Large intestine (tissue), 12 donors: ENCODE measurements at places on chromosomes 1 and 21. TPM values are rescaled to one million over a fixed set of nuclear protein-coding genes. Genes with fewer than 3 reads are reported as not detected.
A peak's percentile ranks its signal among the peaks of the same experiment; 100 is the strongest.

GRCh38 chr1:156387870-156388173, 18.8 kb downstream of the RHBG start:
- no peak for DNase-seq
- peaks cover 8% of the 10 kb centered on the region for H3K4me1 ChIP-seq
- H3K27me3 ChIP-seq = peaks cover 70% of the 10 kb centered on the region
- H3K4me3 ChIP-seq = no peak overlapping the region

- peaks cover 6% of the 10 kb centered on the region for H3K4me1 ChIP-seq
- no peak overlapping the region for H3K4me3 ChIP-seq
- DNase-seq = no peak
- H3K27ac ChIP-seq = no peak overlapping the region
- no peaks in the 10 kb centered on the region for H3K27me3 ChIP-seq
Observed at GRCh38 chr21:17536381-17536780, 23.5 kb downstream of the CXADR start.

- no peak for DNase-seq
- H3K4me1 ChIP-seq = no peaks in the 10 kb centered on the region
- no peaks in the 10 kb centered on the region for H3K27me3 ChIP-seq
- H3K36me3 ChIP-seq = peaks cover 26% of the 10 kb centered on the region
- H3K4me3 ChIP-seq = no peak overlapping the region
Observed at GRCh38 chr1:112529301-112529700, 20.5 kb downstream of the WNT2B start.

SDC3 gene
- 51.8 TPM for polyA plus RNA-seq

UBE4B gene
- 49.1 TPM for polyA plus RNA-seq

LCE3D gene
- polyA plus RNA-seq = not detected

- H3K27me3 ChIP-seq = no peaks in the 10 kb centered on the region
- no peaks in the 10 kb centered on the region for H3K36me3 ChIP-seq
- no peak overlapping the region for H3K4me3 ChIP-seq
Observed at GRCh38 chr1:7421471-7422075, 349.5 kb upstream of the VAMP3 start.

DNA sequence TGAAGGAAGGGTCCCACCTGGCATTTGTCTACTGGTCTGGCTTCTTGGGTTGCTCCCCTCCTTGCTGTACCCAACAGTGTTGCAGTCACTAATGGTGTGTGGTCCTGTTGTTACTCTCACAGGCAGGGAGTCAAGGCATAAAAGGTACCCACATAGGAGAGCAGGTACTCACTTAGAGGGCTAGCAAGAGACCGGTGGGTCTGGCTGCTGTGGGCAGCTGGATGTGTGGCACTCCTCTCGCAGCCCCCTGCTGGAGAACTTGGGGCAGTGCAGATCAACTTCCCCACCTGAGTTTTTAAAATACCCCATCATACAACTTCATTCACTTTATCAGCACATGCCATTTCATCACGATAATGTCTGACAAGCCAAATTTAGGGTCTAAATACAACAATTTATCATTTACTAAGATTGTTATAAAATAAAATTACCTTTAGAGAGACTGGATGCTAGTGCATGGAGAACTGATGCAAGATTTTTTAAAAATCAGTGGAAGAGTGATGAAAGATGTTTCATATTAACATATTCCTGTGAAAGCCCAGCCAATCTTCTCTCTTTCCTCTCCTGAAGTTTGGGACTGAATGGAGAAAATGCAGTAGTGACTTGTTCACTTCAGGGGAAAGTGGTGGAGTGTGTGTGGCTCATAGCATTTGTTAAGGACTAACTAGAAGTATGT, 42.8 kb downstream of the ACP6 start:
- H3K36me3 ChIP-seq = peaks cover 19% of the 10 kb centered on the region
- H3K4me1 ChIP-seq = peaks cover 24% of the 10 kb centered on the region
- H3K4me3 ChIP-seq = no peak overlapping the region

- peaks cover 11% of the 10 kb centered on the region for H3K4me1 ChIP-seq
- no peaks in the 10 kb centered on the region for H3K36me3 ChIP-seq
- no peak overlapping the region for H3K4me3 ChIP-seq
- no peak for DNase-seq
Observed at GRCh38 chr1:19877821-19878636, 4.2 kb upstream of the OTUD3 start.

SPRR2D gene
- polyA plus RNA-seq = not detected

AADACL4 gene
- not detected for polyA plus RNA-seq

DNA sequence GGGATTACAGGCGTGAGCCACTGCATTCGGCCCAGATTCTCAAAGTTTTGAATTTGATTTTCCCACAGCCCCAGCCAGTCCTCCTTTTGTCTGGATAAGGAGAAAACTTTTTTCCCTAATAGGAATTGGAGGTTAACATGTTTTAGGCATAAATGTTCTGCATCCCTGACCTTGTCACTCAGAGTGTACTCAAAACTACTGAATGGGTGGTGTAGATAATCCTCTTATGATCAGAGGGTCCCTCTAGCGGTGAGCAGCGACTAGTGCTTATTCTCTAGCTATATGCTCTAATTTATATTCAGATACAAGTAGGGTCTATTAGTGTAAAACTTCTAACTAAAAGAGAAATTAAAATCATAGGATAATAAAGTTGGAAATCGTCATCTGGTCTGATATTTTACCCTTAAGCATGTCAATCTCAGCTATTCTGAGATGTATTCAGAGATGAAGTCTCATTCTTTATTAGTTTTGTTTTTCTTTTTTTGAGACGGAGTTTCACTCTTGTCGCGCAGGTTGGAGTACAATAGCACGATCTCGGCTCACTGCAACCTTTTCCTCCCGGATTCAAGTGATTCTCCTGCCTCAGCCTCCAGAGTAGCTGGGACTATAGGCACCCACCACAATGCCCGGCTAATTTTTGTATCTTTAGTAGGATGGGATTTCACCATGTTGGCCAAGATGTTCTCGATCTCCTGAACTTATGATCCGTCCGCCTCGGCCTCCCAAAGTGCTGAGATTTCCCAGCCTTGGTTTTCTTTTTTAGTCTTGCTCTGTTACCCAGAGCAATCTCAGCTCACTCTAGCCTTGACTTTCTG, 2.7 kb upstream of the PSMD4 start:
- H3K27me3 ChIP-seq = no peaks in the 10 kb centered on the region
- peaks cover 4% of the 10 kb centered on the region for H3K4me1 ChIP-seq
- peaks cover 25% of the 10 kb centered on the region for H3K36me3 ChIP-seq

DNA sequence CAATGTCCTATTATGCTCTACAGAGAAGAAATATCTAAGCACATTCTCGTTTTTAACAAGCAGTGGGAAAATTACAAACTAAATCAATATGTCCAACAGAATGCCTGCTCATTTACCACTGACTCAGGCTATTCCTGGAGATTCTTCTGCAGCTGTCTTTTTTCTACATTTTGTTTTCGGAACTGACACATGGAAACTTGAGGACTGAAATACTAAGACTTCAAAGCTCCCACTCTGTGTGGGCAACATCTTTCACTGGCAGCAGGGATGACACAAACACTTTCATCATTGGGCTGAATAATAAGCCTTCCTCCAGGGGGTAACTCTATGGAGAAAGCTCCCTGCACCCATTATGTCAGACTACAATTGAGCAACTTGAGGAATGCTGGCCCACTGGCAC, 175.5 kb upstream of the NCAM2 start:
- H3K36me3 ChIP-seq = no peaks in the 10 kb centered on the region
- no peak overlapping the region for H3K4me3 ChIP-seq
- DNase-seq = no peak
- no peaks in the 10 kb centered on the region for H3K4me1 ChIP-seq
- H3K27me3 ChIP-seq = no peaks in the 10 kb centered on the region

DNA sequence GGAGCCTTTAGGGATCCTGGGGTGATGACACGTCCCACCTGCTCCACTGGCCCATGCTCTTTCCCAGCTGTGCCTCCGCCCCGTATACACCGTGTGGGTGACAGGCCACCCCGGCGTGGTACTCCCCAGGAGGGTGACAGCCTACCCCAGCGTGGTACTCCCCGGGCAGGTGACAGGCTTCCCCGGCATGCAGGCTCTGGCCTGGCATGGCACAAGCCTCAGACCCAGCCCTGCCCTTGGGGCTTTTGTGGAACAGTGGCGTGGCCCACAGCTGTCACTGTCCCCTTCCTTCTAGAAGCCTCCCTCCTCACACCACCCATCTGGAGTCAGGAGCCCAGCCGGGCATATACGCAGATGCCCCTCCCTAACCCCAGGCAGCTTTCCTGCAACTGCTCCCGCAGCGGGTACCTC, 4.7 kb upstream of the PFKL start:
- H3K36me3 ChIP-seq = no peaks in the 10 kb centered on the region
- H3K4me1 ChIP-seq = peaks cover 6% of the 10 kb centered on the region
- no peak overlapping the region for H3K27ac ChIP-seq
- no peak overlapping the region for H3K4me3 ChIP-seq
- no peaks in the 10 kb centered on the region for H3K27me3 ChIP-seq

GBP2 gene
- 56.9 TPM for polyA plus RNA-seq

DNA sequence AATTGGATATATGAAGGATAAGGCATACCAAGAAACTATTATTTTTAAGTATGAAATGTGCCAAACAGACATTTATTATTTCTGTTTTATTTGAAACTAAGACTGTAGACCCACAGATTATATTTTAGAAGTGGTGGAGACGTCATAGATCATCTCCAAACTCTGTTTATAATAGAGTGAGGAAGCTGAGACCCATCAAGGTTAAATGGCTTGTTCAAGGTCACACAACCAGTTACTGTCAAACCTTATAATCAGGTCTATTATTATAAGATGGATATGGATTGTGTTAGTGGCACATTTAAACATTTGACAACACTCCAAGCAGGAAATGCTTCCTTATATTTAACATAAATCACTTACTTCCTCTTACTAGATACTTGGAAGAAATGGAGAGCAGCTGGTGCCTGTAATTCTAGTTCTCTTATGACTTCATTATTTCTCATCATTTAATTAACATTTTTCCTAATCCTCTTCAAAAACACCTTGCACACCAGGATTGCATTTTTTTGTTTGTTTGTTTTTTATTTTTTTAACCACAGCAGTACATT, 117.0 kb downstream of the NEK7 start:
- H3K27ac ChIP-seq = no peak overlapping the region
- H3K4me1 ChIP-seq = peaks cover 2% of the 10 kb centered on the region
- no peaks in the 10 kb centered on the region for H3K27me3 ChIP-seq
- H3K36me3 ChIP-seq = no peaks in the 10 kb centered on the region

SH2D1B gene
- polyA plus RNA-seq = 2.1 TPM

C8B gene
- 0.06 TPM for polyA plus RNA-seq

TLCD4 gene
- 4.9 TPM for polyA plus RNA-seq

RNU5D-1 gene
- polyA plus RNA-seq = not detected

GRHL3 gene
- 0.54 TPM for polyA plus RNA-seq

DNA sequence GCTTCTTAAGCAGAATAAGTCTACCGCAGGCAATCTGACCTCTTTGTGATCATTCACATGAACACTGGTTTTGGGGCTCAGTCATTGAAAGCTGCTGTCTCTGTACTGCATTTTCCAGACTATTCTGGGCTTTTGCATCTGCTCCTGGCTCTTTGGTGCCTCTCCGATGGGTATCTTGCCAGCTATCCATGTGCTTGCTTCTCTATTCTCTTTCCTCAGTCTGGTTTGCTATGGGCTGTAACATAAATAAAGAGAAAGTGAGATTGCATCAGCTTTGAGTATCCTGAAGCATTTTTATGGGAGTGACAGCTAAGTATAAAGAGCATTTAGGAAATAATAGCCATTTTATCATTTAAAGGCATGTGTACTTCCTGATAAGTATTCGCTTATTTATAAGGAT, 70.7 kb downstream of the C1orf21 start:
- no peaks in the 10 kb centered on the region for H3K36me3 ChIP-seq
- H3K4me1 ChIP-seq = peaks cover 9% of the 10 kb centered on the region
- H3K27ac ChIP-seq = no peak overlapping the region
- H3K4me3 ChIP-seq = no peak overlapping the region

DNA sequence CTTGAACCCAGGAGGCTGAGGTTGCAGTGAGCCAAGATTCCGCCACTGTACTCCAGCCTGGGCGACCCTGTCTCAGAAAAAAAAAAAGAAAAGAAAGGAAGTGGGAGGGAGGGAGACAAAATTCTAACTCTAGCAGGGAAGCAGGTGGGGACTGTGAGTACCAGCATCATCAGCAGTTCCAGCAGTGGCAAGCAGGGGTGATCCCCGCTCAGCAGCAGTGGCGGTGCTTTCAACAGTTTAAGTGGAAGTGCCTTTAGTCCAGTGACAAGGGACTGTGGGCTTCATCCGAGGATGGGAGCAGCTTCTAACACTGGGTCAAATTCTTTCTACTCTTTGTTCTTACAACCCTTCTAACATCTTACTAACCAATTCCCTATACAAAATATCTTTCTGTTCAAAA, 858.1 kb upstream of the ADAMTS5 start:
- no peaks in the 10 kb centered on the region for H3K27me3 ChIP-seq
- no peaks in the 10 kb centered on the region for H3K36me3 ChIP-seq
- no peak for DNase-seq

DRAM2 gene
- 78.5 TPM for polyA plus RNA-seq

DNA sequence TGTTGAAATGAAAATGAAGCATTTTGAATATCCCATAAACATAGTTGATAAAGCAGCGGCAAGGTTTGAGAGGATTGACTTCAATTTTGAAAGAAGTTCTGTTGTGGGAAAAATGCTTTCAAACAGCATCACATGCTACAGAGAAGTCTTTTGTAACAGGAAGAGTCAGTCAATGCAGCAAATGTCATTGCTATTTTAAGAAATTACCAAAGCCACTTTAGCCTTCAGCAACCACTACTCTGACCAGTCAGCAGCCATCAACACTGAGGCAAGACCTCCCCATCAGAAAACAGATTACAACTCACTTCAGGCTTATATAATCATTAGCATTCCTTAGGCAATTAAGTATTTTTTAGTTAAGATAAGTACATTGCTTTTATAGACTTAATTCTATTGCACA, 33.8 kb upstream of the FCRL3 start:
- H3K4me1 ChIP-seq = no peaks in the 10 kb centered on the region
- no peak overlapping the region for H3K4me3 ChIP-seq
- DNase-seq = no peak
- no peaks in the 10 kb centered on the region for H3K27me3 ChIP-seq

SPRR2A gene
- not detected for polyA plus RNA-seq

DNA sequence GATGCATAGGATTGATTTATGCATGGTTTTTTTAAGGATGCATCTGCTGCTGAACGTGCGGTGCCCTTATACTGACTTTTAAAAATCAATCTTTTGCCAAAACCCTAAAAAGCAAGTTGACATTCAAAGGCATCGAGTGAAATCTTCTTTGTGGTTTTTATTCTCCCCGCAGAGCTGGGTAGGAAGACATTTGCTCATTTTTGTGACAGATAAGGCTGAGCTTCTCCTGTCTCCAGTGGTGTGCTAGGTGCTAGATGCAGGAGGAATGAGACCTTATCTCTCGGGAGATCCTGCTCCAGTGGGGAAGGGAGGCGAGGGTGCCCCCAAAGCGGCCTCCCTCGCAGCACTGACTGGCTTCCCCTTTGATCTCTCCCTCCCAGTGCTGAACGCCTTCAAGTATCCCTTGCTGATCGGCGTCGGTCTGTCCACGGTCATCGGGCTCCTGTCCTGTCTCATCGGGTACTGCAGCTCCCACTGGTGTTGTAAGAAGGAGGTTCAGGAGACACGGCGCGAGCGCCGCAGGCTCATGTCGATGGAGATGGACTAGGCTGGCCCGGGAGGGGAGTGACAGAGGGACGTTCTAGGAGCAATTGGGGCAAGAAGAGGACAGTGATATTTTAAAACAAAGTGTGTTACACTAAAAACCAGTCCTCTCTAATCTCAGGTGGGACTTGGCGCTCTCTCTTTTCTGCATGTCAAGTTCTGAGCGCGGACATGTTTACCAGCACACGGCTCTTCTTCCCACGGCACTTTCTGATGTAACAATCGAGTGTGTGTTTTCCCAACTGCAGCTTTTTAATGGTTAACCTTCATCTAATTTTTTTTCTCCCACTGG, 14.9 kb upstream of the CD101 start:
- H3K36me3 ChIP-seq = peaks cover 2% of the 10 kb centered on the region
- peak overlapping the region; percentile 10 for H3K4me3 ChIP-seq
- peaks cover 38% of the 10 kb centered on the region for H3K4me1 ChIP-seq
